ENCODE measurements at places on chromosomes 7 and 10.

DNA sequence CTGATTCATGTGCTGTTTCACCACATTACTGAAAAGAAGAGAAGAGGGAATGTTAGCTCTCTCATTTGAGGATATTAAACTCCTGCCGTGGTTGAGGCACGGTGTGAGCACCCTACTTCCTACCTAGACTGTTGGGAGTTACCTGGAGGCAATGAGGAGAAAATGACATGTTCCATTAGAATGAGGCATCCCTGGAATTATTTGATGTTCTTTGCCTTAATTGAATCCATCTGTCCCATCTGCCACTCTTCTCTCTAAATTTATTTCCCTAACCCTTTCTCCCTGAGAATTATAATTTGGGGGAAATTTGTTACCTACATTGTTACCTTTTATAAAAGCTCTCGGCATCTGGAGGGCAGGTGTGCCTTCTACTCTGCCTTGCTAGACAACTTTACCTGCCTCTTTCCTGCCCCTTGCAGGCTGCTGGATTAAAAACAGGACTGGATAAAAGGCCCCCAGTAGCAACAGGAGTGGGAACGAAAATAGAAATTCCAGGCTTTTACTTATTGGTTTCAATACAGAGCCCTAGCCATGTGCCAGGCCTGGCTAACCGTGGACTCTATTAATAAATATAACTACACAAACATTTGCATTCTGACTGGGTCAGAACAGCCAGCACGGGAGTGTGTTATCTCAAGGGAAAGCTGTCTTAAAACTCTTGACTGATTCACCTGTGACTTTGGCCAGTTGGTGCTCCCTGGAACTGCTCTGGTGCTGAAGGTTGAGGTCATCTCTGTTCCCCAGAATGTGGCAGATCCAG lies 4.4 kb upstream of the ATXN7L1 start:
- DNase-seq: no peak

DNA sequence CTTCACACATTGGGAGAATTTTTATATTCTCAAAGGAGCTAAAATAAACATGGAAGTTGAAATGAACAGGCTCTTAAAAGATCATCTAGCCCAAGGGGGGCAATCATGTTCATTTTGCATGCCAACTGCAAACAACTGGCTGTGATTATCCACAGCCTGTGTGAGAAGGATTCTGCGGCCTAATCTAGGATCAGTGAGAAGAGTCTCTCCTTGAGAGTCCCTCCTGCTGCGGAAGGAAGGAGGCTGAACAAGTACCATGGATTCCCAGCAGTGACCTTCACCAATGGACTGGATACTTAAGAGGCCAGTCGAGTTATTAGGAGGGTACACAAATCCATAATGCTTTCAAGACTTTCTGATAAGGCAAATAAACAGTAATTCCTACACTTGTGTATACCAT lies 76.7 kb downstream of the IGF2BP3 start:
- DNase-seq: no peak

- no peak for DNase-seq
These were observed 720.1 kb downstream of the TYW1 start for GRCh38 chr7:67716729-67717128.

DNA sequence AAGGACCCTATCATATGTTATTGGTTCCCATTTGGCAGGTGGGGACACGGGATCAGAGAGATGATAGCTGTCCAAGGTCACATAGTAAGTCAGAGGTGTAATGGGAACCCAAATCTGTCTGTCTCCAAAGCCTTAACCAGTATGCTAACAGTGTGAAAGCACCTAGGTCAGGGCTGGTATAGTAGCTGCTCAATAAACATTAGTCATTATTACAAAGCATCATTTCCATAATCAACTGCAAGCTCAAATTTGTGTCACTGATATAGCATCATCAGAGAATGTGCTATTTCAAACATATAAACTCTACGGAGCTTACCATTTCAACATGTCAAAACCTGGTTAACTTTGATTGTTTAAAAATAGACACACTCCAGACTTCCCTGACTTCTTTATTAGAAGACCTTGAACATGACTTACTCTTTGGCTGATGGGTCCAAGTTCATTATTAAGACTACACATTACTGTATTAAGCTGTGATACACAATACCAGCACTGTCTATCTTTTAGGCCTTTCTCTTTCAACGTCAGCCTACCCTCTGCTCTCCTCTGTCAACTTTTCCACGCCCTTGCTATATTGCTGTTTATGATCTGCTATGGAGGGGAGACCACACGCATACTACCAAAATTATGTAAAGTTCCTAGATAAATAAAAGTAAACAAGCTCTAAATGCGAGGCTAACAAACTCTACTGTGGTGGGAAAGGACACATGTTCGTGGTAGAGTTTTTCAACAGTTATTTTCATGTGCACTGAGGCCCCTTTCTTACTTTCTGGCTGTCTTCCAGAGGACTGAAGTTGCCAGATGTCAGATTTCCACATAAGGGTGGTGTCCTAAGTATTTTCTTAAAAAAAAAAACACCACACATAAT lies 33.6 kb downstream of the DNMBP start:
- no peak for DNase-seq

DNA sequence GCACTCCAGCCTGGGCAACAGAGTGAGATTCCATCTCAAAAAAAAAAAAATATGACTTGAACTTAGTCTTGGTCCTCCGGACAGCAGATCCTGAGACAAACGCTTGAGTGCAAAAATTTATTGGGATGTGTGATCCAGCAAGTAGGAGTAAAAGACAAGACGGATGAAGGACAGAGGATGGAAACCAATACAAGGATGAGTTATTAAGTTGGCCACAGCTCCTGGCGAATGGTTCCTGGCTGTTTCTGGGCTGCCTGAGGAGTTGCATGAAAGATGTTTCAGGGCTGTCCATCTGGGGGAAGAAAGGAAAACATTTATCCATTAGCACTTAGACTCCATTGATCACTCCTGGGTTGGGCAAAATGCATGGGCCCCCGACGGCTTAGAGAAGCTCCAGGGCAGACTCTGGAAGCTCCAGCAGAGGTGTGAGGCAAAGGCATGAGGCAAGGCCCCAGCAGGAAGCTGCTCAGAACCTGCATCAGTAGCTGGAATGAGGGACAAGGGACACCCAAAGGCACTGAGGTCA lies 98.3 kb upstream of the ZNF438 start:
- no peak for DNase-seq

- no peak for DNase-seq
These were observed 67.6 kb downstream of the CUBN start for GRCh38 chr10:17062009-17062408.

GRCh38 chr7:91407942-91408341 lies 143.7 kb downstream of the FZD1 start:
- no peak for DNase-seq

- no peak for DNase-seq
These were observed 6.8 kb downstream of the MYO1G start for GRCh38 chr7:44971902-44972441.

GRCh38 chr10:113273181-113274163 lies 279.4 kb upstream of the HABP2 start:
- peak; percentile 88 for DNase-seq

- no peak for DNase-seq
These were observed 44.3 kb downstream of the NRF1 start for GRCh38 chr7:129655811-129656210.

GRCh38 chr10:43308986-43309385 lies 42.1 kb upstream of the RASGEF1A start:
- no peak for DNase-seq

DNA sequence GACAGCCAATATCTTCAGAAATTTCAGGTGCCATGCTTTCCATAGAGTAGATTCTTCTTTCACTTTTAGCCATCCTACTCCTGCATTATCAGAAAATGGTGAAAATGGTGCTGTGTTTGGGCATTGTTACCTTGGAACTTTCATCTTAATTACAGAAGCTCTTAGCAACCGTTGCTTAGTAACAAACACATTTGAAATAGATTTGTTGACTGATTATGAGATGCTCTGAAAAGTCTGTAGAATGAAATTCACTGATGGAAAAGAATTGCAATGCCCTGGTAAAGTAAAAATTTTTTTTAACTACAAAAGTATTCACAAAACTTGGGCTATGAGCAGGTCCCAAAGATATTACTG lies 249.3 kb upstream of the NEBL start:
- no peak for DNase-seq

DNA sequence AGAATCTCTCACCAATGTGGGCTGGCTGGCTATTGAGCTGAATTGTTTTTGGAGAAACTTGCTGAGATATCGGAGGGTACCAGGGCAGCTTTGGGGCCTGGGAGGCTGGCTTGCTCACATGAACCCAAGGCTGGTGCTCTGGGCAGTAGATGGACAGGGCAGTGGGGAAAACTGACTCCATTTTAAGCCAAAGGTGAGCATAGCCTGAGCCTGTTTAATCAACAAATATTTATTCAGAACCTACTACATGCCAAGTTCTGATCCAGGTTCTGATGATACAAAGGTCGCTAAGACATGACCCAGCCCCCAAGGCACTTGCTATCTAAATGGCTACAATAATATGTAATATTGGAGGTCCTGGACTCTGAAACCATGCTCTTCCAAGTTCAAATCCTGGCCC lies 86.6 kb downstream of the BUB3 start:
- DNase-seq: no peak

DNA sequence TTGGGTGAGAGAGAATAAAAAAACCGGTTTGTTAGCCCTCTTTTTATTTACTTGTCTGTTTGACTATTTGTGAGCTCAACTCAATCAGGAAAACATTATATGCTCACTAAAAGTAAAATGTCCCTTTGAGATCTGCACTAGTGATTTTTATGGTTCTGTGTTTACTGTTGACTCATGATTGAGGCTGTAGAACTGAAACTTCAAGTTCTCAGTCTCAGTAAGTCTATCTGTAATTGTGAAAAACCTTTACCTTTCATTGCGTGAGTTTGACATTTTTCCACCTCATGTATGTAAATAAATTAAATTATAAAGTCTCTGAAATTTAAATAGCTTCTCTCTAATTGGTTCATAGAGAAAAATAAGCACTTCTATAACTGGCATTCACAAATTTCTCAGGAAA lies 17.0 kb upstream of the CASD1 start:
- no peak for DNase-seq

GRCh38 chr10:92493362-92493761 lies 80.5 kb downstream of the IDE start:
- no peak for DNase-seq

- no peak for DNase-seq
These were observed 114.0 kb upstream of the INSYN2A start for GRCh38 chr10:127310430-127310829.

- DNase-seq: no peak
These were observed 982 bp downstream of the IDI1 start for GRCh38 chr10:1047937-1048336.

DNA sequence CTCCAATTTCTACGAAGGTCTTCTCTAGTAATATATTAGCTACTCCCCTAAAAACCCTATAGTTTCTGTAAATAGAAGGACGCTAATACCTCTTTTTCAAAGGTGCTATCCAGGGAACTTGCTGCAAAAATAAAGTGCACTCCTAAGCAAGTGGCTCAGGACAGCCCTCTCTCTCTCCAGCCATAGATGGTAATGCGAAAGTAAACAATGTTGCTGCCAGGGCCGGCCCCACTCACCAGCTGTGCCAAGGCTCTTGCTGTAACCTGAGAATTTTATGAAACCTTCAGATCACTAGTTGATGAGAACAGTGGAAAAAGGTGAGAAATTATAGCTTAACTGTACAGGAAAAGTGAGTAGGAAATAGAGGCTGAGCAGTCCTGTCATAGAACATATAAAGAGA lies 10.9 kb upstream of the TAS2R39 start:
- DNase-seq: no peak

DNA sequence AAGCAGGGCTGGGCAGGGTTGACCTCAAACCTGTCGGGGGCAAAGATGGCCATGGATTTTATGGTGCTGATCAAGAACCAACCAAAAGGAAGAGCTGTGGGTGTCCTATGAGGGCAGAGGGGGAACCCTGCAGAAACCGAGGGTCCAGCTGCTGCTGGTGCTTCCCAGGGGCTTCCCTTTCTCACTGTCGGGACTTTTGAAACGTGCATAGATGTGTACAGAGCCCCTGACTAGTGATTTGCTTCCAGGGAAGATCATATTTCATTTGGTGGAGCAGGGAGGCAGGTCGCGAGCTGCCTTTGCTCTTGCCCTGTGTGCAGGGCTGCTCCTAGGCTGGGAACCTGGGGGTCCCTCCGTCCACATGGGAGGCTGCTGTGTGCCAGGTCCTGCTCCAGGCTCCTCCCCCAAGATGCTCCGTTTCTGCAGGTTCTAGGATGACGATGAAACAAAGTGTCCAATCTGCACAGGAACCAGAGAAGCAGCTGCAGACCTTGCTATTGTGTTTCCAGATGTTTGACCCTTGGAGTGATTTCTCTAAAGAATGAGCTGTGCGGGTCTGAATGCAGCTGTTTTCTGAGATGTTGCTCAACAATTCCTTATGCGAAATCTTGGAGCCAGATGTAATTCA lies 9.4 kb upstream of the INPP5A start:
- DNase-seq: no peak

- DNase-seq: peak; percentile 29
These were observed 187.9 kb downstream of the PLXDC2 start for GRCh38 chr10:20004087-20004523.

GRCh38 chr7:47371733-47372368 lies 210.1 kb downstream of the TNS3 start:
- DNase-seq: no peak

GRCh38 chr10:5515948-5516761 lies 8.6 kb upstream of the CALML3 start:
- no peak for DNase-seq

DNA sequence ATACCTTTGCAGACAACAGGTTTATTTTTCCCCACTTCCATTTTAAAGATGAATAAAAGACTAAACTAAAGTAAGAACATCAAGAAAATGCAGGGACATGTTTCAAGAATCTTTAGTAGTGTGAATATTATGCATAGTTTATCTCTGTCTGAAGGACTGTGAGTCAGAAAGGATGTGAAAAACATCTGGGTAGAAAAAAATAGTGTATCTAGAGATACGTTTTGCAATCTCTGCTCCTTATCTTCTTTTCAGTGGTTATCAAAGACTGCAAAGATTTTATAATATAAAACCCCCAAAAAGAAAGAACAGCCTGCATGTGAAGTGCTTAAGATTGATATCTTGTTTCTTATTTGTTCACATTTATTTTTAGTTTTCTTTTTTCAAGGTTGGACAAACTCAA lies 101.9 kb upstream of the ARHGAP21 start:
- DNase-seq: no peak

DNA sequence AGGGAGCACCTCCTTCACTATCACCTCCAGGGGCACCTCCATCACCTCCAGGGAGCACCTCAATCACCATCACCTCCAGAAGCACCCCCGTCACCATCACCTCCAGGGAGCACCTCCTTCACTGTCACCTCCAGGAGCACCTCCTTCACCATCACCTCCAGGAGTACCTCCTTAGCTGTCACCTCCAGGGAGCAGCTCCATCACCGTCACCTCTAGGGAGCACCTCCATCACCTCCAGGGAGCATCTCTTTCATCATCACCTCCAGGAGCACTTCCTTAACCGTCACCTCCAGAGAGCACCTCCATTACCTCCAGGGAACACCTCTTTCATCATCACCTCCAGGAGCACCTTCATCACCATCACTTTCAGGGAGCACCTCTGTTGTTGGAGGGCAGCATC lies 103.0 kb downstream of the DNAJB6 start:
- DNase-seq: no peak

GRCh38 chr7:101250324-101250723 lies 5.4 kb upstream of the FIS1 start:
- DNase-seq: no peak

- DNase-seq: no peak
These were observed 14.2 kb downstream of the DUSP5 start for GRCh38 chr10:110511734-110512449.

- peak; percentile 69 for DNase-seq
These were observed 55.7 kb downstream of the ST7 start for GRCh38 chr7:117008886-117009531.
